Activated CD8-positive, alpha-beta memory T cell treated with anti-CD3 and anti-CD28 coated beads, Interleukin-2, amount 50 U/mL, for 4 hours (primary cell): ENCODE measurements at places on chromosomes 7 and 10.

- no peak for DNase-seq
These were observed 468.0 kb downstream of the PARD3 start for GRCh38 chr10:34347131-34347530.

DNA sequence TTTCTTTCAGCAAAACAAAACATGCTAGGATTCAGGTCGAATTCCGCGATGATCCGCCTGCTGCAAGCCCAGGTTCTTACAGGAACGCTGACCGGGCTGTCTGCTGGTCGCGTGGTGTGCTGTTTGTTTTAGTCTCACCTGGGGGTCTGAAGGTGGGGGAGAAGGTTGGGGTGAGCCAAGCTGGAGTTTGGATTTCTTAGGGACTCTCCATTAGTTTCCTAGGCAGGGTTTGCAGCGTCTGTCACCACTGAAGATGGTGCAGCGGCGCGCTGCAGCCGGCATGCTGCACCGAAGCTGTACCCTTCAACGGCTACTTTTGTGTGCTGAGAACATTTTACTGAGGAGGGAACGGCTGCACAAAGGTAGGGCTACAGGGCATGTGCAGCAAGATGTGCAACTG is 48.7 kb downstream of the GCC1 start:
- no peak for DNase-seq

- no peak for DNase-seq
These were observed 8.7 kb downstream of the ARL3 start for GRCh38 chr10:102705531-102705930.

DNA sequence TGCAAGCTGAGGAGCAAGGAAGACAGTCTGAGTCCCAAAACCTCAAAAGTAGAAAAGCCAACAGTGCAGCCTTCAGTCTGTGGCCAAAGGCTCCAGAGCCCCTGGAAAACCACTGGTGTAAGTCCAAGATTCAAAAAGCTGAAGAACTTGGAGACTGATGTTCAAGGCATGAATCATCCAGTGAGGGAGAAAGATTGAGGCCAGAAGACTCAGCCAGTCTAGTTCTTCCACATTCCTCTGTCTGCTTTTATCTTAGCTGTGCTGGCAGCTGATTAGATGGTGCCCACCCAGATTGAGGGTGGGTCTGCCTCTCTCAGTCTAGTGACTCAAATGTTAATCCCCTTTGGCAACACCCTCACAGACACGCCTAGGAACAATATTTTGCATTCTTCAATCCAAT is 20.1 kb upstream of the MDFIC start:
- DNase-seq, result no peak

GRCh38 chr7:30863706-30864035 is 48.0 kb upstream of the AQP1 start:
- DNase-seq, result no peak
